Caco-2 (cell line): ENCODE measurements at places on chromosomes 4 and X.

- no peak for DNase-seq
Observed at GRCh38 chr4:65918212-65918611, 247.9 kb upstream of the EPHA5 start.

DNA sequence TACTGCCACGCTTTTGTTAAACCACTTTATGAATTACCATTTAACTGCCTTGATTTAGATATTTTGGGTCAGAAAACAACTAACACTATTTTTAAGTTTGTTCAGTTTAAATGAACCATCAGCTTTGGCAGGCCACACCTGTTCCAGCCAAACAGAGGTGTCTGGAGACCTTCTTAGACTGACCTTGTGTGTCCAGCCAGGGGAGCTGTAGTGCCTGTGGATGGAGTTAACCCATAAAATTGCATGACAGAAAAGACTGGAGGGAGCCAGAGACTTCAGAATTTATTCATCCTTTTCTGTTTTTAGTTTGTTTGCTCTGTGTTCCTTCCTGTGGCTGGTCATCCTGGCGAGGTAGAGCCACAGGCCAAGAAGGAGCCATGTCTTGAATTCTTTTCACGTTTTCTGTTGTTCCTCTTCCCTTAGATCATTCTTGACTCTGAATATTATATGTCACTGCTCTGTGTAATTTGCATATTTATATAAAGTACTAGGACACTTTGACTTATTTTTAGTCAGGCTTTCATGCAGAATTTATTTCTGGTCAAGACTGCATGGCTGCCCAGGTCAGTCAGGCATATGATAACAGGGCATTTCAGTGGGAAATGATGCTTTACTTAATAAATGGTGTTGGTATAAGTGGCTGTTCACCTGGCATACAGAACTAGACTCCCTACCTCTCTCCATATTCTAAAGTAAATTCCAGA is 26.7 kb downstream of the HERC3 start:
- no peak for DNase-seq

- no peak for DNase-seq
Observed at GRCh38 chr4:1178300-1179088, 6.1 kb upstream of the SPON2 start.

- no peak for DNase-seq
Observed at GRCh38 chr4:117156806-117157205, 71.4 kb upstream of the TRAM1L1 start.

DNA sequence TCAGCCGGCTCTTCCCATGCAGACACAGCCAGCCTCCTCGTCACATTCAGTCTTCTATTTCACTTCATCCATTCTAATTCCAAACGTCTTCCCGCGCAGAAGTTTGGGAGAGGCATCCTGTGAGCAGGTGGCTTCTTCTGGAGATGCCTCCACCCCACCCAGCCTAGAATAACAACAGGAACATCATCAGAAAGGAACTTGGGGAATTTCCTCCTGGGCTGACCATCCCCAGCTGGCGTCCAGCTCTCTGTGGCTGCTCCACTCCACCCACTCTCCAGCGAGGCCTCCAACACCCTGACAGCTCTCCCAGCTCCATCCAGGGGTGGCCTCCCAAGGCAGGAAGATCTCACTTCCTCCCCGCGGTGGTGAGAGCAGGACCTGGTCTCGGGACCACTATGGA is 5.5 kb upstream of the C4orf50 start:
- DNase-seq = no peak

GRCh38 chrX:16993791-16994318 is 47.4 kb downstream of the REPS2 start:
- no peak for DNase-seq
